NCI-H1694 (cell line): ENCODE measurements at places on chromosomes 7 and 10.

DNA sequence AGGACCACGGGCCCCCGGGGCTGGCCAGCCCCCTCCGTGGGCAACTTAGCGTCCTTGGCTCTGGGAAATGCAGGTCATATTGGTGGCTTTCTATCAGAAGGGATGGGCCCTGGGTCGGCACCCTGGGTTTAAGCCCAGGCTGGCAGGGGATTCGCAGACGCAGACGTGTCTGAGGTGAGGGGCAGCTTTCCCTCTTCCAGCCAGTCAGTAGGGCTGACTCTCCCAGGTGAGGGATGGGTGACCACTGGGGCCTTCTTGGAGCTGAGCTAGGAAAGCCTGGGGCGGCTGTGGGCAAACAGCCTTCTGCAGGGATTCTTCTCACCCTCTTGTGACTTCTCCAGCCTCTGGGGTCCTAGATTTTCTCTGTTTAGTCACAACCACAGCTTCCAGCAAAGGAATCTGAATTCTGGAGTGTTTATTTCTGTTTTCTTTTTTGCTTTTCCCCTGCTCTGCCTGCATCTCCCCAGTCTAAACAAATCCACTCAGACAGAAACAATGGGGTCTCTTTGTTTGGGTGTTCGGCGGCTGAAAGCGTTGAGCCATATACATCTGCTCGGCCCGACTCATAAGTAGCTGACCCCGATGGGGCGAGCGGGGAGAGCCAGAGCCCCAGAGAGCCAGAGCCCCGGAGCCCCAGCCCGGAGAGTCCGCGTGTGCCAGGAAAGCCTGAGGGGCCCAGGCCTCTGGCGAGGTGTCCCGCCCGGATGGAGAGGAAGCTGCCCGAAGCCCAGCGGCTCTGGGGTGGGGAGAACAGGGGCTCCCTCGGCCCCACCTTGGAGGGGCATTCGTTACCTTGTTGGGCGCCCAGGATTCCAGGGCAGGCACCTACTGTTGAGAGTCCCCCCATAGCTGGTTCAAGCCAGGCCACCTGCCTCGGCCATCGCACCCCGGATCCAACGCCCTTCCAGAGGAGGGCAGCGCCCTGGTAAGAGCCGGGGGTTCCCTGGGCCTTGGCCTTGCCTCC, 2.0 kb downstream of the MNX1 start:
- DNase-seq: no peak

GRCh38 chr7:136976504-136977251, 108.2 kb downstream of the CHRM2 start:
- no peak for DNase-seq

GRCh38 chr7:5694221-5694754, 87.2 kb downstream of the RNF216 start:
- no peak for DNase-seq

DNA sequence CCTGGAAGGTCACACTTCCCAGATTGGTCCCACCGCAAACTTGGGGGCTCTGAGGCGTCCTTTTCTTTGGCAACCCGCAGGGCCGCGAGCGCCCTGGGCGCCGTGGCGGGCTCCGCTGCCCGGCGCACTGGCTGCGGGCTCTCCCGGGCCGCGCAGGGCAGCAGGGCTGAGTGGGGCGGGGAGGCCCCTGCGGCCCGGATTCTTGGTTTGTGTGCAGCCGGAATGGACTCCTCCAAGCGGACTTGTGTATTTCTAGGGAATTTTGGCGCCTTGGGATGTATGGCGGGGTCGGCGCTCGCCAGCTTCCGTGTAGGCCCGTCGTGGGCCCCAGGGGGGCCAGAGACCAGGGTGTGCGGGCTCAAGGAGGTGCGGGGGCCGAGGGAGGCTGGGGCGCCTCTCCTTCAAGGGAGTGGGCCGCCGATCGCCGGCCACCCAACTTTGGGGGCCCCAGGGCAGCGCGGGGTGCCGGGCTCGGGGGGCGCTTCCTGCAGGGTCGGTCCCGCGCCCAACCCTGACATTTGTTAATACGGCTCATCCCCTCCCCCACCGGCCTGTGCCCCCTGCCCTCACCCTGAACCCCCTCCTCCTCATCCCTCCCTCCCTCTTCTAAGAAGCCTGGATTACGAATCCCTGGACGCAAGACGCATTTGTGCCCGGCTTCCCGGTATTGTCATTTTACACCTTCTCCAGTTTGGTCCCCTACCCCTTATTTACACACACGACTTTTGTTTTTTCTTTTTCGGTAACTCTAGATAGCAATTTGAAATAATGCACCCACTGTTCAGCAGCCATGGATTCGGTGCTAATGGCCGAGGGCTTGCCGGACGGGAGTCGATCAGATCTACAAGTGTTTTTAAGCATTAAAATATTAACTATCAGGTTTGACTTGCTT, 2.5 kb downstream of the TCF7L2 start:
- DNase-seq: no peak

DNA sequence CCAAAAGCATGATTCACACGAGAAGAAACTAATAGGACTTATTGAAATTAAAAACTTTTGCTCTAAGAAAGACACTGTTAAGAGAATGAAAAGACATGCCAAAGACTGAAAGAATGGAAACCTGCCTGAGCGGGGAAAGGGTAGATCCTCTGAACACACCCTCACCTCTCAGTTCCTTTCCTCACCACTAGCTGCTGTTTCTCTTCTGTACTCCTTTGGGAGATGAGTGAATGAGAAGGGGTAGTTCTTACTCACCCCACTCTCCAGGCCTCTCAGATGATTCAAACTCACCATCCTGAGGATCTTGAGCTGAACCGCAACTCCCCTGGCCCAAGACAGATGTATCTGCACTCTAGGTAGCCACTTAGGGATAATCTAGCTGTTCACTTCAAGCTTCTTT, 41.9 kb downstream of the IQUB start:
- DNase-seq: no peak

DNA sequence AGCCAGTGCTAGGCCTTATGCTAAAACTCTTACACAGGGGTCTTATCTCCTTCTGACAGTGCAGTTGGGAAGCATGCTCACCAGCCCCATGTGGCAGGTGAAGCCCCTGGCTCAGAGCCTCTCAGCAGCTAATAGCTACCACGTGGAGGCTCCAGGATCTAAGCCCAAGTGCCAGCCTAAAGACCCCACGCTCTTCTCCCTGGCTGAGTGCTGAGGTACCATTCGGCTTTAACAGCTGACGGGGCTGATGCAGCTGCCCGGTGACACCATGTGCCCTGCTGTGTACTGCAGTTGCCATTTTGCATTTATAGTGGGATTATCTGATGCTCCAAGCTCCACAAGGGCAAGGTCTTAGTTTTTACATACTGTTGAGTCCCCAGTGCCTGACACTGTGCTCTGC, 515.7 kb upstream of the GALNT17 start:
- DNase-seq: no peak

DNA sequence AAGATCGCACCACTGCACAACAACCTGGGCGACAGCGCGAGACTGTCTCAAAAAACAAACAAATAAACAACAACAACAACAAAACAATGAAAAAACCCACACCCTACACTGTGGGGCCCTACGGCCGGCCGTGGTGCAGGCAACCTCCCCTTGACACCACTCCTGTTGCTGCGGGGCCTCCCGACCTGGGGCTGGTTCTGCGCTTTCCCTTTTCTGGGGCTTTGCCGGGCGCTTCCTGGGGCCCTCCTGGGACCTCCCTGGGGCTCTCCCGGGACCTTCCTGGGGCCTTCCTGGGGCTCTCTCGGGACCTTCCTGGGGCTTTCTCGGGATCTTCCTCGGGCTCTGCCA, 46.6 kb downstream of the INSIG1 start:
- no peak for DNase-seq

- DNase-seq: peak; percentile 51
Measured at GRCh38 chr7:32062150-32062549, 8.1 kb downstream of the PDE1C start.

DNA sequence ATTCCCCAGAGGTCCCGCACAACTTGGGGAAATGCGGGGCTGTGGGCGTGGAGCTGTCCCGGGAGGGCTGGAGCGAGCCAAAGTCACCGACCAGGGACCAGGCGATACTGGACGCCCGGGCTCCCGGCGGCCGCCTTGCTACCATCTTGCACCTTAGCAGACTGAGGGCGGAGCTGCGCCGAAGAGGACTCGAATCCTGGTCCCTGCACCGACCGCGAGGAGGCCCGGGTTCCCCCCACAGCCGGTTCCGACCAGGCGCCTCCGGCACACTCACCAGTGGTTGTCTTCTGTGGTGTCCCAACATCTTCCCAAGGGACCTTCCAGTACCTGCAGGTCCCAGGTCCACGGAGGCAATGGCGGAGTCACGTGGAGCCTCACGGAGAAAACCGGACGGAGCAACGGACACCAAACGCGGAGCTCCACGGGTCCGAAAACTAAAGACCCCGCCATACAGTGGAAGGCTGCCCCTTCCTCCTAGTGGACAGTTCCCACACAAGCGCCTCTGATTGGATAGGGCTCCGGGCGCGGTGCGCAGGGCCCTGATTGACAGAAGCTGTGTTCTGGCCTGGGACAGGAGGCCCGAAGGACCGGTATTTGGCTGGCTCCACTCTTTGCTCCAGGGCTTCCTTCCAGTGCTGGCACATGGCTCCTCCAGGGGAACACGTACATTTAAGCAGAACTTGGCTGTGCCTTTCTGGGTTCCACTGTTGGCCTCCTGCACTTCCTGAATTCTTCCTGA, 124.6 kb upstream of the ZNF479 start:
- no peak for DNase-seq

- DNase-seq: no peak
Measured at GRCh38 chr10:102613785-102614184, 30.5 kb upstream of the TRIM8 start.

DNA sequence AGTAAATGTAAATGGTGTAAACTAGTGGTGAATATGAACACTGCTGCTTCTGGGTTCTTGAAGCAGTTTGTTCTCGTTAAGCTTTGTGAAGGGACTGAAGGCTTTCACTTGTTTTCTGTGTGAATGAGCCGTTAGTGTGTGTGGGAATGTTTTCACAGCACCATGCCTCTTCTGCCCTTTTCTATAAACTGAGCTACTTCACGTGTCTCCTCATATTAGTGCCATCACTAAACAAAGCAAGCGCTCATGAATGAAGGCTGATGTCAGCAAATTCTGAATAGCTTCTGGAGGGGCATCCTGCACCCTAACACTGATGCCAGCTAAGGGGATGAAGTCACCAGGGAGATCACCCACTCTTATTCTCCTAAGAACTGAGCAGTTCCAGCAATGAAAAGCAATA, 205.6 kb upstream of the ETV1 start:
- no peak for DNase-seq

DNA sequence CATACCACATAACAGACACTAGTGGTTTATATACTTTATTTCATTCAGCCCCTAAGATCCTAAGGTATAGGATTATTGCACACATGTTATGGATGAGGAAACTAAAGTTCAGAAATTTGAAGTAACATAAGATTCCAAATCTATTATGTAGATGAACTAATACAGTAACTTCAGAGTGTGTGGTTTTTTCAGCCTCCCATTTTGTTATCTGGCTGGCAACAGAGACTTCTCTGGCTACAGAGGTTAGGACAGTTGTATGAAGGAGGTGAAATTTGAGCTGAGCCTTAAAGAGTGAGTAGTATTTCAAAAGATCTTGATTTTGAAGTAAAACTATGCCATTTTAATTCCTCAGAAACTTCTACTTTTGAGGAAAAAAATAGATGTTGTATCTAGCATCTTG, 125.4 kb downstream of the MAPK8 start:
- DNase-seq: no peak

DNA sequence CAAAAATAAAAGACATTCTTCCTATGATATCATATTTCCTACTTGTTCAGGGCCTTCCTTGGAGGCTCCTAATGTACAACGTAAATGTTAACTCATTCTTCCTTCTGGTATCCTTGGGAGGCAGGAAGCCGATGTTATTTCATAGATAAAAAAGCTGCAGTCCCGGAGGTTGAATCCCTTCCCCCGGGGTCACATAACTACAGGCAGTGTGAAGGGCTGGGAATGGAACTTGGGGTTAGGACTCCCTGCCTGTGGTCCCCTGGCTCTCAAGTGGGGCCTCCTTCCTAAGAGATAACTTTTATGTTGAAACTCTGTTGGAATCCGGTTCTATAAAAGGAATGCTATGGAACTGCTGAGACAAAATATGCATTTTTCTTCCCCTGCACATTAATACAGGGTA, 14.9 kb upstream of the CCDC3 start:
- DNase-seq: no peak

DNA sequence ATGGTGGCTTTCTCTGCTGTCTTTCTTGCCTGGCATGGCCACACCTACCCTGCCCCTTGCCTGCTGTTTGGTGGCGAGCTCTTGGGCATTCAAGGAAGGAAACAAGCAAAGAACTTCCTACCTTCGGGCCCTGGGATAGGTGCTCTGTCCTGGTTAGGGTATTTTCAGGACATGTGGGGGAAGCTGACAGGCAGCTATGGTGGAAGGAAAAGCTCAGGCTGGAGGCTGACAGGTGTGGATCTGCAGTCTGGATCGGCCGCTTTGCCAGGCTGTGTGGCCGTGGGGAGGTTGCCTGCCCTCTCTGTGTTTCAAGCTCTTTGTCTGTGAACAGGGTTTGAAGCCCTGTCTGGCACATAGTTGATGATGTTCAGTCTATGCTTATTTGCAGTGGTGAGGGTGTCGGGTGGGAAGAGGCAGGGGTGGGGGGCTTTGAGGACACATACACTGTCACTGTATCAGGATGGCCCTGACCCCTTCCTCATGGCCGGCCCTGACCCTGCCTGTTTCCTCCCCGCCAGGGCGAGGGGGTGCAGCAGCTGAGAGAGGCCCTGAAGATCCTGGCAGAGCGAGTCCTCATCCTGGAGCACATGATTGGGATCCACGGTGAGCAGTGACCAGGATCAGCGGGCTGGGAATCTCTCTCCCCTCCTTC, 73.7 kb downstream of the MYL10 start:
- DNase-seq: no peak

DNA sequence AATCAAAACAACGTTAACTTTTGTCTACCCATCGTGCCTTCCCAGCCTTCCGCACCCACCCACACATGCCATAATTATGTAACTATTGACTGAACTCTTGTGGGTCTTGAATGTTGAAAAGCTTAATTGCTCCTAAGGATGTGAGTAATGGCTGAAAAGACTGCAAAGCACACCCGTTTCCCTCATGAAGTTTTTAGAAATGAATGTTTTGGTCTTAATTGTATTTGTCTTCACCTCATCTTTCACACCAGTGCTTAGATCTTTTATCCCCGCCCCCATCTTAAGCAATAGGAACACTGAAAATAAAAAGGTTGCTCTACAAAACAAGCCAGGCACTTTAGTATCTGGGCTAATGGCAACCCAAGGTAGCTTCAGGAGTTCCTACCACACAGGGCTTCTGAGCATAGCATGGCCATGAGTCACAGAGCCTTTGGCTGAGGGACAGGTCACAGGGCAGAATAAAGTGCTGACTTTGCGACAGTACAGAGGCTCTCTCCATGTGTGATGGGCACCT, 690.5 kb downstream of the PARD3 start:
- DNase-seq: no peak

DNA sequence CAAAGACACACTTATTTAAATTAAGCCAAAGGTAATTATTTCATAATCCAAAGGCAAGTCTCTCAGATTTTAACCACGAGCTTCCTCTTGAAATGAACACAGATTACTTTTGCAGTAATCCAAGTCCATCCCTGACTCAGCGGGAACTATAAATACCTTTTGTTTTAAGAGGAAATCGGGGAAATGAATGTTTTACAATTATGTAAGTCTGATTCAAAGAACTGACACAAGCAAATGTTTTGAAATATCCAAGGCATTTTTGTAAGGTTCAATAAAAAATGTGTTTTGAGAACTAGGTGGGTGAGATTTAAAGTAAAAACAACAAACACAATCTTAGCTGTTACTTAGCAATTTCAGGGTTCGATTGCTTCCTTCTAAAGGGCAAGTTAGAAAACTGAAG, 179.8 kb upstream of the ASAH2 start:
- DNase-seq: no peak

GRCh38 chr10:78777466-78777865, 291.3 kb upstream of the ZMIZ1 start:
- no peak for DNase-seq
